ENCODE measurements at places on chromosomes 13 and 19. TPM values are rescaled to one million over a fixed set of nuclear protein-coding genes. Genes with fewer than 3 reads are reported as not detected.
A peak's percentile ranks its signal among the peaks of the same experiment; 100 is the strongest.

GRCh38 chr19:13872695-13873389 is 4.1 kb upstream of the NANOS3 start:
- DNase-seq = no peak

DNA sequence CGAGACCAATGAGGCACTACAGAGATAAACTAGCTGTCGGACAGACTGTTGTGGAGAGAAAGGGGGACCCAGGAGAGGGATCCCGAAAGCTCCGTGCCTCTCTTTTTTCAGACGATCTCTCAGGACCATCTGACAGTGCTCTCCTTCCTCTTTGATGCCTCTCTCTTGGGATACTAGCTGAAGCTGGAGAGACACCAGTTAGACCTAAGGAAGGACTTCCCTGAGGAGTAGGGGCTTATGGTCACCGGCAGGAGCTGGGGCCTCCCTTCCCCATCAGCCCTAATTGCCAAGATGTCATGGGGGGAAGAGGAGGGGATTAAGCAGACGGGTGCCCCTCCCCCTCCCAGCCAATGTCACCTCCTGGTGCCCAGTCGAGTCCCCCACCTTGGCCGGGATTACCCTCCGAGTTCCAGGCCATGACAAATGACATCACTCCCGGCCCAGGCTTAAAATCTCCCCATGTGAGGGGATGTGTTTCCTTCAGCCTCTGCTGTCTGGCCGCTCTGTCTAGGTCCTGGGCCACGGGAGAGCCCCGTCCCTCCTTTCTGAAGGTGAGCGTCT is at the start of gene CRX:
CRX (plus strand) TSS at position 478 of the 561 bp plus-strand sequence. CDS start 12,507 bp downstream, outside the sequence.
- no peak for DNase-seq

- no peak for DNase-seq
Observed at GRCh38 chr13:111620166-111620565, 299.7 kb downstream of the TEX29 start.

DNA sequence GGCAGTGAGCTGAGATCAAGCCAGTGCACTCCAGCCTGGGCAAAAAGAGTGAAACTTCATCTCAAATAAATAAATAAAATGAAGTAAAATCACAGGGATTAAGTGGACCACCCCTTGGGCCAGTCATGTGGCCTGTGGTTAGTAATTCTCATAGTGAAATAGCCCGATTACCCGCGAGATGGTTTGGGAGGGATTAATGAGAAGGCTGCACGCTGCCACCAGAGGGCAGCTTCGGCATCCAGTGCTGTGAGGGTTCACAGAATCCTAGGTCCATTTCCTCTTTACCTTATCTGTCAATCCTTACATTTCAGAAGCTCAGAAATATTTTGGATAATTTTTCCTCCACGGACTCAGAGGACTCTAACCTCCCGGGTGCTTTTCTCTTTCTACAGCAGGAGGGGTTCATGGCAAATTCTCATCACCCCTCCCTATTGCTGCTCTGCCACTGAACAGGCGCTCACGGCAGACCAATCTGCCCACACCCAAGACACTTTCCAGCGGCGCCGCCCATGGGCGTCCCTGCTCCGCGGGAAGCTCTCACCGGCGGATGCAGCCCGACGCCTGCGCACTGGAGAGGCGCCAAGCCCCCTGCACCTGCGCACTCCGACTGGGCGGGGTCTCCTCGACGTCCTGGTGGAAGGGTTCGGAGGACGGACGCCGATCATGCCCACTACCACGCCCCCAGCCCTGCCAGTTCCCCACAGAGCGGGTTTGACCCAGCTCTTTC is 11.0 kb downstream of the ZNF835 start:
- peak; percentile 78 for DNase-seq

Gene GRK1
- total RNA-seq = not detected

Gene LYPD3
- not detected for total RNA-seq

DNA sequence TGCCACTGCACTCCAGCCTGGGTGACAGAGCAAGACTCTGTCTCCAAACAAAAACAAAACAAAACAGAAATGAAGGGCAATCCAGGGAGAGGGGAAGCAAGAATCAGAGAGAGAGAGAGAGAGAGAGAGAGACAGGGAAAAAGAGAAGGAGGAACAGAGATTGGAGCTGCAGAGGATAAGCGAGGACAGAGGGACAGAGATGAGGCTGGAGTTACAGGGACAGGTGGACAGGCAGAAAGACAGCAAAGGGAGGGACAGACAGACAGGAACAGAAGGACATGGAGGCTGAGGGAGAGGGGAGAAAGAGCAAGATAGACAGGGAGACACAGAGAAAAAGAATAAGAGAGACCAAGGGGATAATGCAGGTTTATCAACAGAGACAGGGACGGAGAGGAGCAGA is 1.3 kb upstream of the CRX start:
- no peak for DNase-seq

Gene KIR3DL2
- total RNA-seq = 0.20 TPM

- DNase-seq = no peak
Observed at GRCh38 chr19:292281-292884, 1.2 kb upstream of the PLPP2 start.

DNA sequence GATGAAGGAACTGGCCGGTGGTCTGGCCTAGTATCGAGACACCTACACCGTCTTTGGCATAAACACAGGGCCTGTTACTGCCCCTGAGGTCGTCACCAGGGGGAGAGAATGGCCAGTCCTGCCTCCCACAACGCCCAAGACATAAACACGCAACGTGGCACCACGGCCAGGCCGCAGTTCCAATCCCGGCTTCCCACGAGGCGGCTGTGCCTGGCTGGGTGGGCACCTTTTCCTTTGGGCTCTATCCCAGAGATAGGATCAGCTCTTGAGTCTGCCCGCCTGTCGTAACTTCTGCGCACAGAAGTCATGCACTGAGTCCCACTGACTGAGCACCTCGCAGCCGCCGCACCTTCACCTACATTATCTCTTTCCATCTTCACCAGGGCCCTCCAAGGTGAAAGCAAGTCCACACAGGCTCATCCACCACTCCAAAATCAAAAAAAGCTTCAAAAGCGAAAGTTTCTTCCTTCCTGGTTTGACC is 1.1 kb downstream of the MIER2 start:
- no peak for DNase-seq

DNA sequence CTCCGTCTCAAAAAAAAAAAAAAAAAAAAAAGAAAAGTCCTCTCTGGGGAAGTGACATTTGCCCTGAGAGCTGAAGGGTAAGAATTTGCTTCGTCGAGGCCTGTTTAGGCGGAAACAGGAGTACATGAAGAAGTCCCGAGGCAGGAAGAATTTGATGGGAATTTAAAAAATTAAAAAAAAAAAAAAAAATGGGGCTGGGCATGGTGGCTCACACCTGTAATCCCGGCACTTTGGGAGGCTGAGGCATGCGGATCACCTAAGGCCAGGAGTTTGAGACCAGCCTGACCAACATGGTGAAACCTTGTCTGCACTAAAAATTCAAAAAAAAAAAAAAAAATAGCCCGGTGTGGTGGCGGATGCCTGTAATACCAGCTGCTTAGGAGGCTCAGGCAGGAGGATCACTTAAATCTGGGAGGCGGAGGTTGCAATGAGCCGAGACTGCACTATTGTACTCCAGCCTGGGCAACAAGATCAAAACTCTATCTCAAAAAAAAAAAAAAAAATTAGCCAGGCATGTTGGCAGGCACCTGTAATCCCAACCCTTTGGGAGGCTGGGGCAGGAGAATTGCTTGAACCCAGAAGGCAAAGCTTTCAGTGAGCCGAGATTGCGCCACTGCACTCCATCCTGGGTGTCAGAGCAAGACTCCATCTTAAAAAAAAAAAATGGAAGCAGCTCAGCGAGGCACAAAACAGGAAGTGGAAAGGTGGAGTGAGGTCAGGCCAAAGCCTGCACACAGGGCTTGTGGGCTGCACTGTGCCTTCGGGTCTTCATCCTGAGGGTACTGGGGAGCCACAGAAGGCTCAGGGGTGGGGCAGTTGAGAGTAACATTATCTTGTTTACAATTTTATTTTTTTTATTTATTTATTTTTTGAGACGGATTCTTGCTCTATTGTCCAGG is 4.9 kb downstream of the BAX start:
- no peak for DNase-seq

Gene OR1M1
- not detected for total RNA-seq

Gene PEX11G
- 3.1 TPM for total RNA-seq

Gene ZNF28
- total RNA-seq = 14.1 TPM

- no peak for DNase-seq
Observed at GRCh38 chr13:23848646-23849141, 40.5 kb downstream of the MIPEP start.

GRCh38 chr19:10555610-10555973 is 10.2 kb downstream of the KRI1 start:
- no peak for DNase-seq

Gene MYO16
- total RNA-seq = 0.30 TPM

DNA sequence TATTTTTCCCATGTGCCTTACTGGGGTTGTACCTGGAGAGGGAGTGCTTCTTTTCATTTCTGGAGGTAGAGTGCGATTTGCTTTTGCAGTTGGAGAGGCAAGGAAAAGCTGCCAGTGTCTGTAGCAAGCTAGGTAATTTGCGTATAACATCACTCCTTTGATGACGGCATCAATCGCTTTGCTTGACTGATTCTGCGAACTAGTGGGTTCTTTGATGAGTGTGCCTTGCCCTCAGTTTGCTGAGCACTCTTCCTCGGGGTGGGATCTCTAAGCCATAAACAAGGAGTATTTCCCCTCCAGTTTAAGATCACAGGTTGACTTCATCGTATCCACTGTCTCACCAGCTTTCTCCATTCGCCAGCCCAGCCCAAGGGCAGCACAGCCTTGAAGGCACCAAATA is 344.5 kb downstream of the KCNRG start:
- DNase-seq = no peak

Gene MAP3K10
- 16.9 TPM for total RNA-seq

GRCh38 chr19:58558066-58558622 is at the start of gene UBE2M:
Gene UBE2M, minus strand, starts transcription at chr19:58558611. Its CDS starts 230 bp downstream, at chr19:58558381.
- DNase-seq = peak; percentile 63

- DNase-seq = no peak
Observed at GRCh38 chr19:9881720-9882119, 46.6 kb downstream of the PIN1 start.

Gene LAIR2
- total RNA-seq = not detected

Gene CNN1
- 36.5 TPM for total RNA-seq

DNA sequence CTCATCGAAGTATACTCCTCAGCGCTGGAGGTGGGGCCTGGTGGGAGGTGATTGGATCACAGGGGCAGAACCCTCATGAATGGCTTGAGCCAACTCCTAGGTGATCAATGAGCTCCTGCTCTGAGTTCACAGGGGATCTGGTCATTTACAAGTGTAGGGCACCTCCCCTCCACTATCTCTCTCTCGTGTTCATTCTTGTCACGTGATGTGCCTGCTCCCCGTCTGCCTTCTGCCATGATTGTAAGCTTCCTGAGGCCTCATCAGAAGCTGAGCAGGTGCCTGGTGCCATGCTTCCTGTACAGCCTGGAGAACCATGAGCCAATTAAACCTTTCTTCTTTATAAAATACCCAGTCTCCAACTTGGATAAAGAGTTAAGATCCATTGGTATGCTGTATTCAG is 61.4 kb downstream of the NALCN start:
- no peak for DNase-seq

GRCh38 chr19:58562122-58563033 is 4.0 kb upstream of the UBE2M start:
- peak; percentile 90 for DNase-seq
